ENCODE measurements at places on chromosomes 3 and 15.
A peak's percentile ranks its signal among the peaks of the same experiment; 100 is the strongest.

DNA sequence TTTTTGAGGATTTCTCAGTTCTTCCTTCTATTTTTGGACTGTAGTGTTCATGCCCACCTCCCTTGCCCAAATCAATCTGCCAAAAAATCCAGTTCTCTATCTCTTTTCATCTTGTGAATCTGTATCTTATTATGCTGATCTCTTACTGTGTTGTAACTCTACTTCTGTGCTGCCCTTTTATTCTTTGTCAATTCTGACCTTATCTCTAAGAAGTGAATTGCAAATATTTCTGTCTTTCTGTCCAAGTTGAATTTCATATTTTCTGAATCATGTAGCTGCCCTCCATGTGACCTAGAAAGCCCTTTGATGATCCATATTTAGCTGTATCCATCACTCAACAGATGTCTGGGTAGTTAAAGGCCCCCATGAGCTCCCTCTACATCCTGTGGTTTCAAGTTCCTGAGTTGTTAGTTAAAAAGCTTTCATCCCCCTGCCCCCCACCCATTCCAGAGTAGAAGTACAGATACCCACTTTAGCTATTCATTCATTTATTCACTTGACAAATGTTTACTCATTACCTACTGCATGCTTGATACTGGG, 33.6 kb upstream of the ETV5 start:
- no peaks in the 10 kb centered on the region for H3K4me1 ChIP-seq
- no peak for DNase-seq
- H3K36me3 ChIP-seq: no peaks in the 10 kb centered on the region
- H3K4me3 ChIP-seq: no peak overlapping the region
- no peaks in the 10 kb centered on the region for H3K27me3 ChIP-seq

GRCh38 chr15:58678683-58679082, 70.8 kb downstream of the ADAM10 start:
- no peaks in the 10 kb centered on the region for H3K36me3 ChIP-seq
- H3K27me3 ChIP-seq: no peaks in the 10 kb centered on the region
- H3K4me3 ChIP-seq: no peak overlapping the region
- H3K4me1 ChIP-seq: no peaks in the 10 kb centered on the region

GRCh38 chr3:125322166-125322565, 53.0 kb downstream of the ZNF148 start:
- no peaks in the 10 kb centered on the region for H3K36me3 ChIP-seq
- no peak overlapping the region for H3K27ac ChIP-seq
- H3K4me3 ChIP-seq: no peak overlapping the region
- H3K4me1 ChIP-seq: peaks cover 5% of the 10 kb centered on the region

GRCh38 chr15:34102175-34102925, 467 bp downstream of the PGBD4 start:
- H3K4me3 ChIP-seq: peak overlapping the region; percentile 100
- H3K27me3 ChIP-seq: no peaks in the 10 kb centered on the region
- no peaks in the 10 kb centered on the region for H3K36me3 ChIP-seq
- H3K4me1 ChIP-seq: no peaks in the 10 kb centered on the region
- DNase-seq: no peak

DNA sequence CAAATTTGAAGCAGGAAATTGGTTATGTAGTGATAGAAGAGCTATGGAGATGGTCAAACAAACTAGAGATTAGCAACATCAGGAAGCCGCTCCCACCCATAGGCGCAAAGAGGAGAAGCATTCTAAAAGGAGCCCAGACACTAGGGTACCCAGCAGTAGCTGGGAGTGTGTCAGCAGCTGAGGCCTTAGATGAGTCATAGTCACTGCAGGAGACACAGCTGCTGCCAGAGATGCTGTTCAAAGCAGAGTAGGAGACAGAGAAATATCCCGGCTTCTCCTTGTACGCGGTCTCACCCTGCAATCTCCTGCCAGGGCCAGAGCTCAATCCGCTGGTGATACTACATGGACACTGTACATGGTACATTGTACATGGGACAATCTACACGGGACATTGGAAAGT, 61.9 kb downstream of the VGLL3 start:
- H3K27me3 ChIP-seq: no peaks in the 10 kb centered on the region
- no peak overlapping the region for H3K4me3 ChIP-seq
- H3K4me1 ChIP-seq: no peaks in the 10 kb centered on the region
- DNase-seq: no peak
- H3K36me3 ChIP-seq: no peaks in the 10 kb centered on the region

- no peak overlapping the region for H3K27ac ChIP-seq
- no peaks in the 10 kb centered on the region for H3K27me3 ChIP-seq
- no peak for DNase-seq
- H3K36me3 ChIP-seq: no peaks in the 10 kb centered on the region
- H3K4me3 ChIP-seq: no peak overlapping the region
Measured at GRCh38 chr3:170802164-170803151, 67.5 kb downstream of the RPL22L1 start.

- H3K27ac ChIP-seq: no peak overlapping the region
- peaks cover 4% of the 10 kb centered on the region for H3K4me1 ChIP-seq
Measured at GRCh38 chr3:193962986-193963685, 172.8 kb upstream of the HES1 start.

Measured in H1 (cell line).